Activated naive CD8-positive, alpha-beta T cell treated with anti-CD3 and anti-CD28 coated beads, Interleukin-2, amount 50 U/mL, for 24 hours (primary cell): ENCODE measurements at places on chromosomes 1 and 21.

DNA sequence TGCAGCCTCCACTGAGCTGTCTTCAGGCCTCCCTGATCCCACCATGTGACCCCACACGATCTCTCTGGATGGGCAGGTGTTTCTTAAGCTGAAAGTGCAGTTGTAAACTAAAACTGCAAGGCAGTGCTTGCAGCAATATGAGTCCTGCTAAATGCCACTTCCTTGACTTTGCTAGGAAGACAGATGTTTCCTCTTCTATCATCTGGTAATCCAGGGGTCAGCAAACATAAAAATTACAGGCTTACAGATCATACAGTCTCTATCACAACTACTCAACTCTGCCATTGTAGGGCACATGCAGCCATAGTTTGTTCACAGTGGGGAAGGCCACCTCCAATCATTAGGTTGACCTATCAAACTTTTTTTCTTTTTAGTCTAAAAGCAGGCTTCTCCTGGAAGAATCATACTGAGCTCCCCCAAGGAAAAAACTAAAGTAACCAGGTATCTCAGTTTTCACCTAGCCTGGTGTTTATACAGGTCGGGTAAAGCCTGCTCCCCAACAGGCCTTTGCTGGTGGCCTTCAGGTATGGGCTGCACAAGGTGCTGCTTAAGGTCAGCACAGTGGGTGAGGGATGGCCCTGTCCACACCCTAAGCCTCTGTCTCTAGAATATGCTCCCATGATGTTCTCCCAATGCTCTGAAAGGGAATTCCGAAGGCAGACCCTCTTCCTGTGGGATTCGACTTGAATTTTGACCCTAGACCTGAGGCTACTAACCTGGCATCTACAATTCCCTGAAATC, 10.8 kb downstream of the ABCA4 start:
- no peak for DNase-seq

DNA sequence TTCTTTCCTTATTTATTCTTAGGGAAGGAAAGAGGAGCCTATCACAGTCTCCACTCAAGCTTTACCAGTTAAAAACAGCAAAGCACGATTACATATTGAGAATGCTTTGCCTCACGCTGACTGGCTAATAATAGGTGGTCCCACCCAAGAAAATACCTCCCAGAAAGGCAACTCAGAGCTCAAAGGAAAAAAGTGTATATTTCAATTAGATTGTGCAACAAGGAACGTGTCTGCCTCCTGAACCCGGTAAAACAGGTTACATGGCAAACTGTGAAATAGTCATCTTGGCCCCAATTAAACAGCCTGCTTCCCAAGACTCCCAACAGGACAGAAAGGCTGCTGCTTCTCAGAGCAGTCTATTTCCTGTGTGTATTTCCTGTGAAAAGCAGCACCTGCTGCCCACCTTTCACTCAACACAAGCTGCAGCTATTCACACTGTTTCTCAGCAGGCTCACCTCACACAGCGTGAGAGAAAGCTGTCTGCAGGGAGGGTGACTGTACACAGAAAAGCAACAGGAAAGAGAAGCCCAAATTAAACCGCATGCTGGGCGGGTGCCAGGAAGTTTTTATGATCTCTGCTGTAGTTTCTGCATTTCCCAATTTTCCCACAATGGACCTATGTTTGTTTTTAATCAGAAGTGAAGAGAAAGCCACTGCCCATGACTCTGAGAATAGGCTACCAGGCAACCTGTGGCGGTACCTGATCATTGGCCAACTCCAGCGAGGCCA, 44.0 kb downstream of the URB1 start:
- no peak for DNase-seq

- no peak for DNase-seq
These were observed 11.5 kb downstream of the COP1 start for GRCh38 chr1:176195547-176195946.

DNA sequence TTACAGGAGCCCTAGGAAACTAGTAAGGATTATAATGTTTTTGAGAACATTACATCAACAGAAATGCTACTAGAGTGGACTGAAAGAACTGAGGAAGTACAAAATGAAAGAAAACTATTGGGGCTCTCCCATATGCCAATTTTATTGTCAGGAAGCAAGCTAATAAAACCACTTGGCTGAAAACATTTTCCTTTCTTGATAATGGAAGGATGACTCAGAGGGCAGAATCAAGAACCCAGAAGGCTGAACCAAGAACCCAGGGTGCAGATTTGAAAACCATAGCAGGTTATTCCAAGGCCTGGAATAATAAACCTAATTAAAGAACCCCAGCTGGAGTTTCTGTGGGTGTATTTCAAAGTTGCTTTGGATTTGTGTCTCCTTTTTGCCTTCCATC, 70.7 kb downstream of the RPE65 start:
- DNase-seq = no peak

DNA sequence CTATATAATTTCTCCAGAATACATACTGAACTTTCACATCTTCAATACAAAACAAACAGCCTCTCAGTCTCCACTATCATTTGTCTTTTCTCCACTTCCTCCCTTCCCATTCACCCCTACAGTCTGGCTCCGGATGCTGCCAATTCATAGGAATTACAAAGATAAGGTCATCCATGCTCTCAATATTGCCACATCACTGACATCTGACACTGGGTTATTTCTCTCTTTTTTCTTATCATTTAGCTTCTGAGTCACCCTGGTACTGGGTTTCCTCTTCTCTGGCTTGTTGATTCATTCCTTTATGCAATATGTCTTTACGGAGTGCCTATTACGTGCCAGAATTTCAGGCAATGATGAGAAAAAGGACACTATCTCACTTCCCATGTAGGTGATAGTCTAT, 3.1 kb upstream of the SH3BP5L start:
- no peak for DNase-seq

DNA sequence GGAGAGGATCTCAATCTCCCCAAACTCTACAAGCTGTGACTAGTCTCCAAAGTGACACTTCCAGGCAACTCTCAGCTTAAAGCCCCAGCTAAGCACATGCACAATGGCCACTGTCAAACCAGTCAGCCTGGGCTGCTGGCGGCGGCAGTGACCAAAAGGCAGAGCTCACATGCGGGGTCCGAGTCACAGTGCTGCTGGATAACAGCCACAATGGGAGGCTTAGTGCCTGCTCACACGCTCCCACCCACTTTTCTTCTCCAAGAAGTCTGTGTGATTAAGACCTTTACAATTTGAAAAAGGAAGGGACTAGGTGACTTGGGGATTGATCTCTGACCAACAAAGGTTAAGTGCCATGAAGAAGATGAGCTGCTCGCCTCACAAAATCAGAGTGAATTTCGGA, 16.8 kb downstream of the RIPK4 start:
- no peak for DNase-seq

- DNase-seq = no peak
These were observed 92.0 kb downstream of the MIS18A start for GRCh38 chr21:32186804-32187203.

DNA sequence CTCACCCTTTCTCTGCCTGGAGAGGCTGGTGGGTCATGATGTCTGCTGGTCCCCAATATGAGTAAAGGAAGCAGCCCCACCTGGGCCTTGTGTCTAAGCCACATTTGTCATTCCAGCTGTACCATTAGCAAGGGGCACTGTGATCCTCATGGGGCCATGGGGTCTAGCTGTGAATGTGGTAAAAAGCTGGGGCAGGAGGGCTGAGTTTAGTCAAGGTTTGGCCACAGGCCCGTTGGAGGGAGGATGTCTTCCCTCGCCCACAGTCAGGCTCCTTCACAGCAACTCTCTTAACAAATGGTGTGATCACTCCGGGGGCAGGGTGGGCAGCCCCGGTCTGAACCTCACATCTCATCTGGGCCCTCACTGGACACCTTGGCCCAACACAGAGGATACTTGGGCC, 115.4 kb downstream of the DMRTB1 start:
- DNase-seq = no peak

- peak; percentile 14 for DNase-seq
These were observed 115.8 kb downstream of the VPS13D start for GRCh38 chr1:12345350-12346217.

GRCh38 chr1:13478692-13479091, 35.1 kb downstream of the LRRC38 start:
- DNase-seq = no peak

- DNase-seq = no peak
These were observed 187.5 kb downstream of the LMX1A start for GRCh38 chr1:165169028-165169427.

DNA sequence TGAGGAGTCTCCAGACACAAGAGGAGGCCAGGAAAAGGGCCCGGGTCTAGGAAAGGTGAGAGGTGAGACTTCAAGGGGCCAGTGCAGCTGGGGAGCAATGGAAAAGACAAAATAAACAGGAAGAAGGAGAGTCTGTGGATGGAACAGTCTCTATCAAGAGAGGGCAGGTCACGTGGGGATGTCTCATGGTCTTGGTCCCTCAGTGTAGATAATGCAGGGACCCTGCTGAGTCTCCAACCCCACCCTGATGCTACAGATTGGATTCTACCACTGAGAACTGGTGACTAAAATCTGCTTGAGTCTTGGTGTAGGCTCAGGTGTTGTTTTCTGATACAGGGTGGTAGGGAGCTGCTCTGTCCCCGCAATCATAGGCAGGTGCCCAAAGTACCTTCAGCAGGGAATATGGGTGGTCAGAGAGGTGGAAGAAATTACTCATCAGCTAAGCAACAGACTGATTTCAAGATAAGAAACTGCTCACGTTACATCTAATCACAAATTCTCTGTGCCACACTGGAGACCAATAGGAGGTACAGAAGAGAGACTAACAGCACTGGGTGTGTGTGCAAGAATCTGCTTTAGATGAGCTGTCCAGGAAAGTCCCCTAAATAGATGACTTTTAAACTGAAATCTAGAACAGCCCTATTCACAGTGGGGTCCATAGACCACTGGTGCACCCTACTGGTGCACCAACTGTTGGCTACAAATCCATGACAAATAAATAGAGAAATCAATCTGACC, 101.5 kb upstream of the TLR5 start:
- DNase-seq = peak; percentile 28

- peak; percentile 60 for DNase-seq
These were observed 2.5 kb upstream of the TRAPPC3 start for GRCh38 chr1:36151845-36152203.
